CD8-positive, alpha-beta memory T cell (primary cell): ENCODE measurements at places on chromosomes 3 and 15.
A peak's percentile ranks its signal among the peaks of the same experiment; 100 is the strongest.

- peak; percentile 57 for DNase-seq
Observed at GRCh38 chr3:132659365-132660051, at the start of gene ACAD11. Gene ACAD11, minus strand, starts transcription at chr3:132659809. Its CDS starts 58 bp downstream, at chr3:132659751.

GRCh38 chr3:98761643-98762229, 1.4 kb upstream of the ST3GAL6 start:
- no peak for DNase-seq

DNA sequence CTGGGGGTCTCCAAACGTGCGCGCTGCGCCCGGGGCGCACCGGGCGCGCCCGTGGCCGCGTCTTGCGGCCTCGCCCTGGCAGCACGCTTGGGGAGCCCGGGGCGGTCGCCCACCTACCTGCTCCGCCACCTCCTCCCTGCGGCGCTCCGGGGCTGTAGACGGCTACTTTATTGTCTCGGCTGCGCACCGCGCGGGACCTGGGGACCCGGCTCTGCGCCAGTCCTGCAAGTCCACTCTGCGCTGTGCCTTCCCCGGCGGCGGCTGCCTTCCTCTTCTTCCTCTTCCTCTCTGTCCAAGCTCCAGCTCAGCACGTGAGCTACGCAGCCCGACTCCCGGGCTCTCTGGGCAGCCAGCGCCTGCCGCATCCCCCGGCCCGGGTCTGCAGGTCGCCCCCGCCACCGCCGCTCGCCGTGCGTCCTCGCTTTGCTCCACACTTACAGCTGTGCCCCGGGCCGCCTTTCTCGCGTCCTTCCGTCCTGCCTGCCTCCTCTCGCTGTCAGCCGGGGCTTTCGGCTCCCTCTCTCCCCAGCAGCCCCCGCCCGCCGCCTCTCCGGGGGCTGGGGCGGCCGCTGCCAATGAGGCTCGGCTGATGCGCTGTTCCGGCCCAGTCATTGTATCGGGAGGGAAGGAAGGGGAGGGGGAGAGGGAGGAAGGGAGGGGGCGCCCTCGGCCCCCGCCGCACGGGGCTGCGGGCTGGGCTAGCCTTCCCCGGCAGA, 156.4 kb upstream of the FRMD4B start:
- DNase-seq = no peak

DNA sequence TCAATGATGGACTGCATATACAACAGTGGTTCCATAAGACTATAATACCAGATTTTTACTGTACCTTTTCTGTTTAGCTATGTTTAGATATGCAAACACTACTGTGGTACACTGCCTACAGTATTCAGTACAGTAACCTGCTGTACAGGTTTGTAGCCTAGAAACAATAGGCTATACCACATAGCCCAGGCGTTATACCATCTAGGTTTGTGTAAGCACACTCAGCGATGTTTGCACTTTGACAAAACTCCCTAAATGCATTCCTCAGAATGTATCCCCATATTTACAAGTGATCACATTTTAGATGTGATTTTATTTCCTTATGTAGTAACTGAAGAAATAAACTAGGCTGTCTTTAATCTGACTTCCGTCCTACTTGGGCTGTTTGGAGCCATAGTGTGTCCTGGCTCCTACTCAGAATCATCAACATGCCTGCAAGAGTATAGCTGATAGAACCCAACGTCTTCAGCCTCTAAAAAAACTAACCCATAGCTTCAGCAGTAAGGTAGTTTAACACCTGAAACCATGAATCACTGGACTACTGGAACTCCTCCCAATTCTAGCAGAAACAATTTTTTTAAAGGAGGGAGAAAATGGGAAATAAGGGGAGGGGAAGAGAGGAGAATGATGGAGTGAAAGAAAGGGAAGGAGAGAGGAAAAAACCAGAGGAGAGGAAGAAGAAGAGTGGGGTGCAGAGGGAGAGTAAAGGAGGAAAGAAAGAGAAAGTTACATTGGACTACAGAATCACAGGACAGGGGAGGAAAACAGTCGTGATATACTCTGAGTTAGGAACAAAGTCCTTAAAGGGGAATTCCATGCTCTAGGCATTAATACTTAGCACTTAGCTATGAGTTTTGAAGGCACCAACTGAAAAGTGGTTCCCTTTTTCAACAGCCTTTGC, 67.7 kb upstream of the PLXND1 start:
- DNase-seq = no peak

DNA sequence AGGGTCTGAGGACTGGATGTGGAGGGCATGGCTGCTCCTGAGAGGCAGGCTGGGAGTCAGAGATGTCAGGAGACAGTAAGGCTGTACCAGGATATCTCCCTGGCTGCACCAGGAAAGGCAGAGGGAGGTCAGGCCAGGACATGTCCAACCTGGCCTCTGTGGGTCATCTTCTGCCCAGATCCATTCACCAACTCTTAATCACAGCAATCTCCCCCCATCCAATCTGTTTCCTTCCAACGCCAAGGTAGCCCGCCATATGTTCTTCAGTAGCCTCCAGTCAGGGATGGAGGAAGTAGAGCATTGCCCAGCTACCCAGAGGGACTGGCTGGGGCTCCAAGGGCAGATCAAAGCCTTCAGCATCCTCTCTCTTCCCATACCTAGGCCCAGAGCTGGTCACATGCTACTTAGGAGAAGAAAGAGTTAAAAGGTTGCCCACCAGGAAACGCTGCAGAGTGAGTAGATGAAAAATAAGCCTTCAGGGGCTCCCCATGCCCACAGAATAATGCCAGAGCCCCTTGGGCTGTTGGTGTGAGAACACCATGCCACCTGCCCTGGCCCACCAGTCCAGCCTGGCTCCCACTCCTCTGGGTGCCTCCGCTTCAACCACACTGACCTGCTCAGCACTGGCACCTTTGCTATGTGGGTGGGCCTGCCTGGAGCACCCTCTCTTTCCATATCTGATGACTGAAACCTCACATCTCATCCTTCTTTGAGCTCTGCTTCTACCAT, 176.8 kb downstream of the MEGF11 start:
- no peak for DNase-seq
